ENCODE measurements at places on chromosomes 7 and 10.

DNA sequence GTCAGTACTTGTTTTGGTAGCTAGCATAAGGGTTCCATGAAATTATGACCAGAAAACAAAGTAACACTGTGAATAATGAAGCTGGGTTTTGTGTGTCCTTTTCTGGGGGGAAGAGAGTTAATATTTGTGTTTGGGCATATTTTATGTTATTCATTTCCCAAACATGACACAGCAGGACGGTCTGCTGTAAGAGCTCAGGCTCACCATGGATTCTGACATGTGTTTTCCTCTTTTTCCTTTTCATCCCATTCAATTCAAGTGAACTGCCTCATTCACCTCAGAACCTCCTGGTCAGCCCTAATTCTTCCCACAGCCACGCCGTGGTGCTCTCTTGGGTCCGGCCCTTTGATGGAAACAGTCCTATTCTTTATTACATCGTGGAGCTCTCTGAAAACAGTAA, 685.9 kb downstream of the SDK1 start:
- DNase-seq, result no peak

- DNase-seq, result no peak
Measured at GRCh38 chr10:76829724-76830123, 807.9 kb downstream of the KCNMA1 start.

DNA sequence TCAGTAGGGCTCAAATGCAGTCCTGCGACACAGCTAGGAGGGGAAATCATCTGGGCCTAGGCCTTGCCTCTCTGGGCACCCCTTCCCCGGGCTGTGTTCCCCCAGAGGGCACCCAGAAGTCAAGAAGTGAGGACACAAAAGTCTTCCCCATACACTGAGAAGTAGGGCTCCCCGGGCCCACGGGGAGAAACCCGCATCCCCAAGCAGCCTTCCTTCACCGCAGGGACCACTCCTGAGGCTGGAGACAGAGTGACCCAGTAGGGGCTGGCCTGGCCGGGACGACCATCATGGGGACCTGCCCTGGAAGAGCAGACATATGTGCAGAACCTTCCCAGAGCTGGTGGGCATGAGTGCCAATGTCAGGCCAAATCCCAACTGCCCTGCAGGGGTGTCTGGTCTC, 163.5 kb downstream of the GFRA1 start:
- DNase-seq, result no peak

- DNase-seq, result no peak
Measured at GRCh38 chr10:131350660-131351059, 39.1 kb upstream of the TCERG1L start.

DNA sequence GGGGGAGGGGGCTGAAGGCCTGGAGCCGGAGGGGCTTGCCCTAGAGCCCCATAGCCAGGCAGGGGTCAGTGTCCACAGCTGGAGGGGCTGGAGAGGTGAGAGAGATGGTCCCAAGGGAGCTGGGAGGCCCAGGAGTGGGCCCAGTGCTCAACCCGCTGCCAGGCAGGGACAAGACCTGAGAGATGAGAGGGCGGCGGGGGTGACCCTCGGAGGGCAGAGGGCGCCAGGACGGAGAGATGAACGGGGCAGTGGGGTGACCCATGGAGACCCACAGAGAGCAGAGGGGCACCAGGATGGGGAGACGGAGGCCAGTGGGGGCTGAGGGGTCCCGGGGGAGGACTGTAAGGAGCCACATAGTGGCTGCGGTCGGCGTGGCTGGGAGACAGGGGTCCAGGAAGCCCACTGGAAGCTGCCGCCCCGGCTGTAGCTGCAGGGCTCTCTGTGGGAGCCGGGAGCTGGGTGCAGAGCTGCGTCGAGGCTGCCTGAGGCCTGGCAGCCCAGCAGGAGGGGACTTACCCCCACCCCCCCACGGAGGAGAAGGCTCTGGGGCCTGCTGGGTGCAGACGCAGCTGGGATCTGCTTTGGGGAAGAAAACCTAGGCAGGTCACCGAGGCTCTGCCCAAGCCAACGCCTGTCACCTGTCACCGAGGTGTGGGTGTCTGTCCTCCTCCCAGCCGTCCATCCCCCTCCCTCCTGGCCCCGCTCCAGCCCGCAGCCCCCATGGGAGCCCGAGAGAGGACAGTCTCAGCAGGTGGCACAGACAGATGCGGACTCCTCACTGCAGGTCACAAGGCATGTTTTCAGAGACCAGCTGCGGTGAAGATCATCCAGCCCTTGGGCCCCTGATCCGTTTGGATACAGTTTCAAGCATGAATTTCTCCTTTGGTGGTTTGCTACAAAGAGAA, 25.1 kb downstream of the PWWP2B start:
- DNase-seq, result no peak

GRCh38 chr7:110568932-110569331, 522.0 kb upstream of the LRRN3 start:
- no peak for DNase-seq

DNA sequence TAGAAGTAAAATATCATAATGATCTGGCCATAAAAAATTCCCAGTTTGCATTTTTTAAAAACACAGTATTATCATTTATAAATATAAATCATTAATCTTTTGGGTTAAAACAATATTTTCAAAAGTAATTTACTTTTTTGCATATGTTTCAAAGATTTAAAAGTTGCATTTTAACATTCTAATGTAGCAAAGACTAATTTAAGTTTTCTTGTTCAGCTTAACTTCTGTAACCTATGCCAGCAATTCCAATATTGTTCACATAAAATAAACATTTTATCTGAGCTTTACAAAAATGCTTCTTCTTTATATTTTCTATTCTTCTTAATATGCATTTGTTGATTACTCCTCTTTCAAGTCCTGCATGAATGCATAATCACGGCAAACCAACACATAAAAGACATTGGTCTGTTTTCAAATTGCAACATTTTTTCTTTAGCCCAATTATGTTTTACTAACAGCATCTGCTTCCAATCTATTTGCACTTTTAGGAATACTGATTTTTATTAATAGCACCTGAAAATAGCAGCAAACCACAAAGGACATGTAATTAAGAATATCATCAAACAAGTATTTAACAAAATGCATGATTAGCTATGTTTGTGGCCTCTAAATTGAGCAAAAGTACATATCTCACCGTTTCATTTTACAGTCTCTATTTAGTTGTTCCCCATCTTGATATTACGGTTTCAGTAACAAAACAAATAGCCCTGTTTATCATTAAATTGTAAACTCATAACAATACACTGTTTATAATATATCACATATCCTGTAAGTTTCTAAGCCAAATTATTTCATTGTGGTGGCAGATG, 286.9 kb upstream of the NFE2L3 start:
- DNase-seq, result no peak

Data from urinary bladder (tissue), 4 donors.